ENCODE measurements at places on chromosomes 5 and 9. TPM values are rescaled to one million over a fixed set of nuclear protein-coding genes. Genes with fewer than 3 reads are reported as not detected.

Gene IGIP
- total RNA-seq = 21.8 TPM

DNA sequence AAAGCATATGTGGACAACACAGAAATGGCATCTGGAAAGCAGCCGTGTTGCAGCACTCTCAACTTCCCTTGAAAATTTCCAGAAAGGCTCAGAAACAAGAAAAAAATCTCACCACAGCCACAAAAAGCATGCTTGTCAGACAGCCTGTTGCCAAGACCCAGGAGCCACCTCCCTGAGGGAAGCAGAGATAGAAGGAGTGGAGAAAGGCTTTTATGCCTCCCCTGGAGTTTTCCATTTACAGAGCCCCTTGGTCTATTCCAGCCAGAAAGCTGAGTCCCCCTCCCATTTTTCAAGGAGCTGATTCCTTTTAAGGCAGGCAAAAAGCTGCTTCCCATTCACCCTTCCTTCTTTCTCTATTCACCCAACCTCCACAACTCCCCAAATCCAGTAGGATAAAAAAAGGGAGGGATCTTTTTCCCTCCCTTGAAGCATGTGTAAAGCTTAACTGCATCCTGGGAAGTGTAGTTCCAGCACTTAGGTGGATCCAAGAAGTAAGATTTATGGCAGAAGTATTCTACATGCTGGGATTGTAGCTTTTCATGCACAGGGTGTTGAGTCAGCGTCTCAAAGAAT is 37.1 kb upstream of the PALM2AKAP2 start:
- no peak for DNase-seq

GRCh38 chr5:72121780-72122445 is 14.6 kb downstream of the MAP1B start:
- DNase-seq = no peak

DNA sequence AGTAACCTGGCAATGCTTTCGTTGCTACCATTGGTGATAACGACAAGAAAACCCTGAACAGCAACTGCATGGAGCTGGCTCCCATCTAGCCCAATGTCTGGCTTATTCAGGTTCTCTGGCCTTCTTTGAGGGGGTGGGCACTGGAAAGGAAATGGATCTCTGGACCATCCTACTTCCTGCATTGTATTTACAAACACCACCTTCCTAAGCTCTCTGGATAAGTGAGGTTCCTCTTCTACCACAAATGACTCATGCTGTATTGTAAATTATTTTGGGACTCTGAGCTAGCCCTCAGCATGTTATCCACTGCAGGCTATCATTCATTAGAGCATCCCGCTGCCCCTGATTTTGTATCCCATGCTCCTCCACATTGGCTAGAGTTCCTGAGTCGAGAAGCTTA is 136.9 kb upstream of the KLF9 start:
- no peak for DNase-seq

DNA sequence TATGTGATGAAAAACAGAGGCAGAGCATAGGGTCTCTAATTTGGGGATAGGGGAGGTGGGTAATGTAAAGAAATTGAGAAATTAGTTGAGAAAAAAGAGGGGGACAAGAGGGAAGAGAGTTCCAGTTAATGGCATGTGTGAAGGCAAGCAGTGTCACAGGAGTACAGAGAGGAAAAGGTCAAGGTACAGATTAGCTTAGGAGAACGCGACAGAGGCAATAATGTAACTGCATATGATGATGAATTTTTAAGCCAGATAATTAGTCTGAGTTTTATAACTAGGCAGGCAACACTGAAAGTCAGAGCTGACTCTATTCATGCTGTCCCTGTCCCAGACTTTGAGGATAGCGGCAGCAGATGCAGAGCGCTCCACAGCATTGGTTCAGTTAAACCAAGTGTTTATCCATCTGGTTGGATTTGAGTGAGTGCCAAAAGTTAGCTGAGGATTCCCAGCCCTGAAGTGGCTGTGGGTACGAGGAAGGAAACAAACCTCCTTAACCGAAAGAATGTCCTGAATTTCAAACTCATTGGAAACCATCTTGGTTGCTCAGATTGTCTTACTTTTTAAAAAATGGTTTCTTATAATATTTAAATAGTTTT is 315.2 kb downstream of the ARHGAP26 start:
- no peak for DNase-seq

DNA sequence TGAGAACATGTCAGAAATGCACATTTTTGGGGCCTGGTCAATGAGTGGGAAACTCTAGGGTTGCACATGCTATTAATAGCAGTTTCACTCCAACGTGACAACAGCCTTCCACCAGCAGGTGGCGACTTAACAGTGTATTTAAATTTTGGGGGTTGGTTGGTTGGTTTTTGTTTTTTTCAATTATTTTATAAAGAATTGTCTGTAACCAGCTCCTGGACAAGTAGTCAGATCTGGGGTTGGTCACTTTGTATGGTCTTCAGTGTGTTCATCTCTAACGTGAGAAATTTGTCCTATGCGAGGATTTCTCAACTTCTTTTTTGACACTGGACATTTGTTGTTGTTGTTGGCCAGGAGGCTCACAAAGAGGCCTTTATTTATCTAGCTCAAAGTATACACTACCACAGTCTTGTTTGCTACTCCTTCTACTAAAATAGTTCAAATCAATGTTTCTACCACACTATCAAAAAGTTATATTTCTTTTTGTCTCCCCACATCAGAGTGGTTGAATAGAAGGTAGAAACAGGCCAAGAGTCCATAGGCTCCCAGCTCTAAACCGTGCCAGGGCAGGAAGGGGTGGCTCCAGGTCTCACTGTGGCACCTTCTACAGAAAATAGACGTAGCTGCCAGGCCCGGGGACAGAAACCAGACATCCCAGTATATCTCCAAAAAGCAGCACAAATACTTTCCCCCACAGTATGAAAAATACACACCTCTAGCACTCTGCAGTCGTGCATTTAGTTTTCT is 110.4 kb downstream of the TRPM6 start:
- peak; percentile 34 for DNase-seq

- no peak for DNase-seq
These were observed 19.4 kb downstream of the ENTREP1 start for GRCh38 chr9:69344459-69344858.
